Sigmoid colon (tissue), 7 donors: ENCODE measurements at places on chromosomes 7 and 10. TPM values are rescaled to one million over a fixed set of nuclear protein-coding genes. Genes with fewer than 3 reads are reported as not detected.

CUTC gene
- polyA plus RNA-seq: 21.0 TPM

CACNB2 gene
- polyA plus RNA-seq: 4.7 TPM

ASZ1 gene
- polyA plus RNA-seq: not detected

FAM221A gene
- 8.6 TPM for polyA plus RNA-seq

HOXA6 gene
- 1.6 TPM for polyA plus RNA-seq

ZNF804B gene
- polyA plus RNA-seq: not detected

IDI2 gene
- polyA plus RNA-seq: not detected

KLLN gene
- polyA plus RNA-seq: 0.76 TPM

TDRD1 gene
- not detected for polyA plus RNA-seq

FZD8 gene
- polyA plus RNA-seq: 0.92 TPM

SLC26A5 gene
- polyA plus RNA-seq: 0.04 TPM

TAS2R4 gene
- not detected for polyA plus RNA-seq

TRIM50 gene
- 3.0 TPM for polyA plus RNA-seq

TMEM209 gene
- 3.7 TPM for polyA plus RNA-seq

LIPF gene
- 9.6 TPM for polyA plus RNA-seq

GIMAP5 gene
- polyA plus RNA-seq: 39.4 TPM

ZNF727 gene
- polyA plus RNA-seq: 0.60 TPM

LRRTM3 gene
- polyA plus RNA-seq: not detected

RET gene
- not detected for polyA plus RNA-seq

AS3MT gene
- polyA plus RNA-seq: not detected

AOAH gene
- polyA plus RNA-seq: 61.3 TPM

DDC gene
- 57.1 TPM for polyA plus RNA-seq

ARPC1B gene
- polyA plus RNA-seq: 229 TPM
